ENCODE measurements at places on chromosomes 6 and 20. TPM values are rescaled to one million over a fixed set of nuclear protein-coding genes. Genes with fewer than 3 reads are reported as not detected.

Gene TTPAL
- 2.3 TPM for polyA plus RNA-seq

Gene IFNGR1
- polyA plus RNA-seq, result 121 TPM

Gene SLC17A1
- polyA plus RNA-seq, result not detected

Gene PABPC1L
- polyA plus RNA-seq, result 14.3 TPM

Gene INSM1
- 0.07 TPM for polyA plus RNA-seq

Gene TMEM200A
- not detected for polyA plus RNA-seq

All from heart right ventricle (tissue), 16 donors.